ENCODE measurements at places on chromosomes 2 and 18. TPM values are rescaled to one million over a fixed set of nuclear protein-coding genes. Genes with fewer than 3 reads are reported as not detected.

- peak; percentile 61 for DNase-seq
Measured at GRCh38 chr2:197850882-197851450, 46.6 kb downstream of the PLCL1 start.

DNA sequence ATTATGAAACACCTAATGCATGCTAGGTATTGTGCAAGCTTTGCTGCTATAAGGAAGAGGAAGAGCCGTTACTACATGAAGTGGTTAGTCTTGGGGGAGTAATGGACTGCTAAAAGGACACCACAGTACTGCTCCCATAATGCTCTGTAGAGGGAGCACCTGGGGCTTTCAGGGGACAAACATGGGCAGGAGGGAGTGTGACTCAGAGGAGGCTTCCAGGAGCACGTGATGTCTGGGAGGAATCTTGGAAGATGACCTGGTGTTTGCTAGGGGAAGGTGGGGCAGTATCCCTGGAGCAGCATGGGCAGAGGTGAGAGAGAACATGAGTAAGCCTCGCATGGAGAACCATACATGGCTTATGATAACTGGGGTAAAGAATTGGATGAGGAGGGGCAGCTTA, 18.8 kb downstream of the MAPK4 start:
- DNase-seq: peak; percentile 94

DNA sequence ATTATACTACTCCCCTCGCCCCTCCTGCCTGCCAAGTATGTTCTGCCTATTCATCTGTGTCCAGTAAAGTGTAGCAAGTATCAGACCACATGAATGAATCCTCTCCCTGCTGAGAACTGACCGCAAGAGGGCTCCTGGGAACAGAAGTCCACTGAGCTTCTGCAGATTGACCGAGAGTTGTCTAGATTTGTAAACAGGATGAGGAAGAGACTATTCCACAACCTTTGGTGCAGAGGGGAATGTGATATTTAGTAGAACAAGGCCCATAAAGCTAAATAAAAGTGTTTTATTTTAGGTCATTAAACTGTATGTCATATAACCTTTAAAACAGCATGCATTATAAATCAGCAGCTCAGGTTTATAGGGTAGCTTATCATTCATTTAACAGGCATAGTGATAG, 377.0 kb downstream of the DCC start:
- peak; percentile 14 for DNase-seq

GRCh38 chr2:160942476-160943142, 217.6 kb upstream of the TANK start:
- DNase-seq: no peak

DNA sequence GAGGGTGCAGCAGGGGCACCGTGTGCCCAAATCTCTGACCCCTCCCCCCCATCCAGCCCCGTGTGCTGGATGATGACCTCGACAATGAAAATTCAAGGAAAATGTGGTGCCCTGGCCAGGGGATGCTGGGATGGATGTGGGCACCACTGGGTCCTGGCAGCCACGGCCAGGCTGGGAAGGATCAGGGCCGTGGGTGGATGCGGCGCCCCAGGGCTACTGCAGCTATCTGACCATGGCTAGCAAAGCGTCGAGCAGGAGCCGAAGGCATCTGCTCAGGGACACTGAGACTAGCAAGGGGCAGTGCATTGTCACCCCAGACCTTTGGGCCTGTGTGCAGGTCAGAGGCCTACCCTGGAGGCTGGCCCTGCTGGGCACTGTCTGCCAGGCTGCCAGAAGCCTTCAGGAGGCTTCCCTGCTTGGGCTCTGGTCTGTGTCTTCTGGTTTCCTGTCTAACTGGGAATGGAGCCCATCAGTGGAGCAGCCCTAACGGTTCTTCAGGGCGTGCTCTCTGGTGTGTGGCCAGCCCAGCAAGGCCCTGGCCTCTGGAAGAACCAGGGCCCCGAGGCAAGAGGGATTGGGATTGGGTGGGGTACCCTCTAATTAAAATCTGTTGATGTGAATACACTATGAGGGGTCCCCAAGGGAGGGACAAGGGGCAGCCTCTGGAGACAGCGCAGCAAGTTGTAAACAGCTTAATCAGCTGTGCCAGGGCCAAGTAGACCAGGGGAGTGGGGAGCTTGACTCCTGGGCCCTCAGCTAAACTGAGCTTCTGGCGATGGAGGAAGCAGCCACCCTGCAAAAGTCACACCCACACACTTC, 98.0 kb downstream of the STPG4 start:
- DNase-seq: no peak

- peak; percentile 4 for DNase-seq
Measured at GRCh38 chr2:185628985-185629384, 109.6 kb upstream of the FSIP2 start.

Gene EML6
- 0.53 TPM for total RNA-seq

Gene SALL3
- total RNA-seq: not detected

DNA sequence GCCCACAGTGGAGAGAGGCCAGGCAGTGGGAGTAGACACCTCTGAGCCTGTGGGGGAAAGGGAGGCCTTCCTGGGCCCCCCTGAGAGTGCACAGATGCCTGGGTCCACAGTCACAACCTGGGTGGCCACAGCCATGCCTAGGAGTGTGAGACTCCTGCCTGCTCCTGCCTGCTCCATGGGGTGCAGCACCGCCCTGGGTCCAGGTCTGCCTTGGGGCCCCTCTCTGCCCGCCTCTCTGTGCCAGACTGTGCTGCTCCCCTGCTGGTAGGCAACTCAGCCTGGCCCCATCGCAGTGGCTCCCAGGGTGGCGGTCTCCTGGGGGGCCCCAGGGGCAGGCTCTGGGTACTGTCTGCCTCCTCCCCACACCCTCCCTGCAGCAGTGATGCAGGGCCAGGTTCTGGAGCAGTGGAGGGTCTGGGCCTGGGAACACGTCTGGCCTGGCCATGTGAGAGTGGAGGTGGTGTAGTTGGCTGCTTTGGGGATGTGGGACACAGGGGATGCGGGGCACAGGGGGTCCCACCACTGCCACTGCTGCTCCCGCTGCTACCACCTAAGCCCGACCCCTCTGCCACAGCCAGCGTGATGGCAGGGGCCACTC, 60.1 kb upstream of the DLX2 start:
- no peak for DNase-seq

DNA sequence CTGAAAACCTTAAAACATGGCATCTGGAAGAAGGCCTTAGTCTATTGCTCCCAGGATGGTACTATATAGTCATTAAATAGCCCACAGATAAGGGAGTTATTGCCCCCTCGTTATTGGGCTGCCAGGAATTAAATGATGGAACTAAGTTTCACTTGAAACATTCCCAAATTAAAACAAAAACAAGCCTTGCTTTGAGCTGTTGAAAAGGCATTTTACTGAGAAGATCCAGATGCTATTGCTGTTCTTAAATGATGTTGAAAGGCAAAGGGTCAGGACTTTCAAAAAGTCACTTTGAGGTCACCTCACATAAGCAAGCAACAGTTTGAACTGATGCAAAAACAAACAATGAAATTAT, 2.0 kb upstream of the AMMECR1L start:
- no peak for DNase-seq

- peak; percentile 91 for DNase-seq
Measured at GRCh38 chr2:42342061-42342794, 18.8 kb downstream of the COX7A2L start.

Gene SPTBN1
- total RNA-seq: 339 TPM

GRCh38 chr2:208268156-208268952, 2.3 kb downstream of the PIKFYVE start:
- DNase-seq: no peak

GRCh38 chr2:240993446-240994170, 4.8 kb upstream of the SNED1 start:
- no peak for DNase-seq

GRCh38 chr2:233041722-233042323, 9.4 kb downstream of the NEU2 start:
- no peak for DNase-seq

GRCh38 chr2:9140645-9141044, 66.0 kb upstream of the ASAP2 start:
- no peak for DNase-seq

DNA sequence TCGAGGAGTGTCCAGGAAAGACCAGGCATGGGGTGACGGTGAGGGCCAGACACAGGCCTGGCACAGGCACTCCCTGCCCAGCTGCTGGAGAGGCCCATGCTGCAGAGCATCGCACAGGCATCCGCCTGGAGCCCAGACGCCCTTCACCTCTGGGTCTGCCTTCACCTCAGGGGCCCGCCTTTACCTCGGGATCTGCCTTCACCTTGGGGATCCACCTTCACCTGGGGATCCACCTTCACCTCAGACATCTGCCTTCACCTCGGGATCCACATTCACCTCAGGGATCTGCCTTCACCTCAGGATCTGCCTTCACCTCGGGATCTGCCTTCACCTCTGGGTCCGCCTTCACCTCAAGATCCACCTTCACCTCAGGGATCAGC, 7.7 kb downstream of the KIF1A start:
- no peak for DNase-seq

Gene CFAP65
- total RNA-seq: not detected

Gene PHLPP1
- total RNA-seq: 5.6 TPM

Gene TBR1
- total RNA-seq: under 0.01 TPM

Gene SERPINB12
- total RNA-seq: 1.4 TPM

GRCh38 chr2:40276076-40276475, 175.8 kb downstream of the SLC8A1 start:
- no peak for DNase-seq

DNA sequence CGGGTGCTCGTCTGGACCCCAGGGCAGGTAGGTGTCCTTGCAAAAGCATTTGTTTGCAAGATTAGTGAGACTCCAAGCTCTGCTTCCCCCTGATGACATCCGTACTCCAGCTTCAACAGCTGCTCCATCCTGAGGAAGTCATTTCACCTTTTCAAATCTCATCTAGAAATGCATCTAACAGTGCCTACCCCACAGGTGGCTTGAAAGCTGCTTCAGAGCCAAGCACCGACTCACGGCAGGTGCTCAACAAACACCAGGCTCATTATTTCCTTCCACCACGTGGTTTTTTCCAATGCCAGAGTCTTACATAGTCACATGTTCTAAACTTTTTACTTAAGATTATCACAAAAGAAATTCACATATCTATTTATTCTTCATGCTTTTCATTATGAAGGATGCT, 31.9 kb downstream of the CNGA3 start:
- DNase-seq: no peak
